T-helper 17 cell (primary cell): ENCODE measurements at places on chromosomes 4 and X.

DNA sequence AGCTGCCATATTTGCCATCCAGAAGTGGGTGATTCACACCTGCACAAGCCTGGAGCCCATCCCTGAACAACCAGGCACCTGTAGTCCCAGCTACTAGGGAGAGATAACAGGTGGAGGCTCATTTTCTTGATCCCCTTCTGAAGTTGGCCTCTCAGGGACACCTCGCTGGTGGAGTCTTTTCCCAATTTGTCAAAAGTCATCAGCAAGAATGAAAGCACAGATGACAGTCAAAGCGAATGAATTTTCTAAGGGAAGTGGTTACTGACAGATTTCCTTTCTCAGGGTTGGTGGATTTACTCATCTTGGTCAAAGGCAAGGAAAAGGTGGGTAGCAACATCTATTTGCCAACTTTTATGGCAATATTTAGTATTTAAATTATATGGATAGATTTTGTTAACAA is 36.5 kb downstream of the FGFBP1 start:
- no peak for DNase-seq

GRCh38 chr4:45629717-45630116 is 494.1 kb downstream of the GABRG1 start:
- DNase-seq, result no peak

DNA sequence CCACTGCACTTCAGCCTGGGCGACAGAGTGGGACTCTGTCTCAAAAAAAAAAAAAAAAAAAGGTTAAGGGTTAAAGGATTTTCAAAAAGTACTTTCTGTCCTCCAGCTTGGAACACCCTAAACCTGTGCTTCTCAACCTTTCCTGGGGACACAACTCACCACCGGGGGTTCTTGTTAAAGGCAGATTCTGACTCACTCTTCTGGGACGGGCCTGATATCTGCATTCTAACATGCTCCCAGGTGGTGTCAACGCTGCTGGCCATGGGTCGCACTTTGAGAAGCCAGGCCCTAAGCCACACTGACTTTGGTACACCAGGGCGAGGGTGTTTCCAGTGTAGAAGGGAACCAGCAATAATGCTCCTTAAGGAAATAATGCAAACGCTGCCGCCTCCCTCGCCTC is 46.1 kb downstream of the AFAP1 start:
- no peak for DNase-seq

DNA sequence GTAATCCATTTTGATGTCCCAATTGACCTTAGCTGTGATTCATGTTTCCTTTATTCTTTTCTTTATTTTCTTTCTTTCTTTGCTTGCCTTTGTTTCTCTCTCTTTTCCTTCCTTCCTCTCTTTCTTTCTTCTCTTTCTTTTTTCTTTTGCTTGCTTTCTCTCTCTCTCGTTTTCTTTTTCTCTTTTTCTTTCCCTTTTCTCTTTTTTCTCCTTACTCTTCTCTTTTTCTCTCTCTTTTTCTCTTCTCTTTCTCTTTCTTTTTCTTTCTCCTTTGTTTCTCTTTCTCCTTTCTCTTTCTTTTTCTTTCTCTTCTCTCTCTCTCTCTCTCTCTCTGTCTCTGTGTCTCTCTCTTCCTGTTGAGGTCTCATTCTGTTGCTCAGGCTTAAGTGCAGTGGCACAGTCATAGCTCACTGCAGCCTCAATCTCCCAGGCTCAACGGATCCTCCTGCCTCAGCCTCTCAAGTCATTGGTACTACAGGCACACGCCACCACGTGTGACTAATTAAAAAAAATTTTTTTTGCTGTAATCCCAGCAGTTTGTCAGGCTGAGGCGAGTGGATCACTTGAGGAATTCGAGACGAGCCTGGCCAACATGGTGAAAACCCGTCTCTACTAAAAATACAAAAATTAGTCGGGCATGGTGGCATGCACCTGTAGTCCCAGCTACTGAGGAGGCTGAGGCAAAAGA is 8.0 kb upstream of the DHRSX start:
- no peak for DNase-seq

DNA sequence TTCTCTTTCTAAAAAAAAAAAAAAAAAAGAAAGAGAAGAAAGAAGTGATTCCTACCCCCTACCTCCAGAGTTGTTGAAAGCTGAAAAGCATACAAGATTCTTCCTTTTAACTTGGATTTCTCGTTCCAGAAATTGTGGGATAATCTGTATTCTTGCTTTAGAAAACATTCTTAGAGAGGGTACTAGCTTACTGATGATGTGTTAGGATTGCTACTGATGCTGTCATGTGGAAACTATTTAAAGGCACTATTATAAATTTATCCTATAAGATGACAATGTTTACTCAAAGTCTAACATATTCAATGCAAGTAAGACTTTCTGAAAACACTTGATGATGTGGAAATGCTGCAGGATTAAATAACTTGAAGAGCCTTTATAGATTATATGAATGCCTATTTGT is 204.0 kb upstream of the PUDP start:
- DNase-seq, result no peak

DNA sequence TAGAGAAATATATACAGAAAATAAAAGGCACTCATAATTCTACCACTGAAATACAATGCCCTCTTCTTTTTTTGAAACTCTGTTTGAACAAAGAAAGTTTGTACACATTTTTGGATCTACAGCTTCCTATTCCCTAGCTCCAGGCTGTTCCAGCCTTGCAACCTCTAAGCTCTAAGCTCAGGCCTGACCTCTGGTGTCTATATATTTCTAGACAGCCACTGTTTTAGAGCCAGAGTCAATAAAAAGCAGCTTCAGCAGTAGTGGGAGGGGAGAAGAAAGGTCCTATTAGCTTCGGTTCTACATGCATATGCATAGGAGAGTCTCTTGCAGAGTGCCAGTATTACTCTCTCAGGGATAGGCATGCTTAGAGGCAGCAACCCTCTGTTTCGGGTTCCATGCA is 39.7 kb downstream of the CLDN2 start:
- DNase-seq, result no peak

DNA sequence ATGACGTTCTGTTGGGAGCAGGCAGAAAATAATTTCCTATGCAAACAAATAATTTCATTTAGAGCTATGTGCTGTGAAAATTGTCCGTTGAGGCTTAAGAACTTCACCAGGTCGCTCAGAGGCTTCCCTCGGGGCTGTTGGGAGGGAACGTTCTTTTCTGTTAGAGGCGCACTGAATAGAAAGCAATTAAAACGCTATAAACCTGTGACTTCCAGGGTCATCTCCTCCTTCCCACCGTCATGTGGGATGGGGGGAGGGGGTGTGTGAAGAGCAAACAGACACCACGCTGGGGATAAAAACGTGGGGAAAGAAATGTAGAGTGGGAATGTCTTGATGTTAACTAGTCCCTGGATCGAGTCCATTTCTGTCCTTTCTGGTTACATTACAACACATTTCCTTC is 35.2 kb upstream of the ZNF518B start:
- no peak for DNase-seq

DNA sequence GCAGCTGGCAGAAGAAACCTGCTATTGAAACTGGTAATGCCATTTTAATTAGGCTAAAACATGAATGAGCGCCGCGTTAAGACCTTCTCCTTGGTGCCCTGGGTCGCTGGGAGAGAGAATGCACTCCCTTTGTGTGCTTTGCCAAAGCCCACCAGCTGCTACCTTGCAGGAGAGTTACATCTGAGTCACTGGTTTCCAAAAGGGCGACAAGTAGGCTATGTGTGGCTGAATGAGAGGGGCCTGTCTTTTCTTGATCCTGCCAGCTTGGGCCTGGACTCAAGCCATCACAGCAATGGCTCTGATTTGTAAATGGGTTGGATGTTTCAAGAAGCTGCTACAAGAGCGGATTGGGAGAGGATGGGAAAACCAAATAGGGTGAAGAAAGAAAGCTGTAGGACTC is 81.5 kb downstream of the NHS start:
- DNase-seq, result no peak

DNA sequence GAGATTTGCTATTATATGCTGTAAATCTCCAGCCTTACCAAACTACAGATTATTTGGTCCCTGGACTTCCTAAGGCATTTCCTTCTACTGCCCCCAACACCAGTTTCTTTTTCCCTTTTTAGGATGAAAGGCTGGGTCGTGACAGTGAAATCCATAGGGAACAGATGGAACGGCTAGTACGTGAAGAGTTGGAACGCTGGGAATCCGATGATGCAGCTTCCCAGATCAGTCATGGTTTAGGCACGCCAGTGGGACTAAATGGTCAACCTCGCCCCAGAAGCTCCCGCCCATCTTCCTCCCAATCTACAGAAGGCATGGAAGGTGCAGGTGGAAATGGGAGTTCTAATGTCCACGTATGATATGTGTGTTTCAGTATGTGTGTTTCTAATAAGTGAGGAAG is 67.9 kb downstream of the PKD2 start:
- DNase-seq, result no peak

DNA sequence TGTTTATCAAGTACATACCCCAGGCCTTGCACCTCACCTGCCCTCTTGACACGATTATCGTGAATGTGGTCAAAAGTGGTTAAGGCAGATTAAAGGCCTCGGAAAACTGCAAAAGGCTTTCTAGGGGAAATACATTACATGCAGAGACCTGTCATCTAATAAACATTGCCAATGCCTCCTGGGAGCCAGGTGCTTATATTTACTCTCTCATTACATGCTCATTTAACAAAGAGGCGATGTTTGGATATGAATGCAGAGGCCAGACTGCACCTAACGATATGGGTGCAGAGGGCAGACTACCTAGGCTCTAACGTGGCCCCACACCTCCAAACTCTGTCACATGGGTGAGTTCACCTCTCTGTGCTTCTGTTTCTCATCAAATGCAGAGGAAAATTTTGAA is 14.5 kb downstream of the CRMP1 start:
- no peak for DNase-seq

GRCh38 chrX:118976599-118977340 is 2.4 kb downstream of the LONRF3 start:
- DNase-seq, result peak; percentile 18

DNA sequence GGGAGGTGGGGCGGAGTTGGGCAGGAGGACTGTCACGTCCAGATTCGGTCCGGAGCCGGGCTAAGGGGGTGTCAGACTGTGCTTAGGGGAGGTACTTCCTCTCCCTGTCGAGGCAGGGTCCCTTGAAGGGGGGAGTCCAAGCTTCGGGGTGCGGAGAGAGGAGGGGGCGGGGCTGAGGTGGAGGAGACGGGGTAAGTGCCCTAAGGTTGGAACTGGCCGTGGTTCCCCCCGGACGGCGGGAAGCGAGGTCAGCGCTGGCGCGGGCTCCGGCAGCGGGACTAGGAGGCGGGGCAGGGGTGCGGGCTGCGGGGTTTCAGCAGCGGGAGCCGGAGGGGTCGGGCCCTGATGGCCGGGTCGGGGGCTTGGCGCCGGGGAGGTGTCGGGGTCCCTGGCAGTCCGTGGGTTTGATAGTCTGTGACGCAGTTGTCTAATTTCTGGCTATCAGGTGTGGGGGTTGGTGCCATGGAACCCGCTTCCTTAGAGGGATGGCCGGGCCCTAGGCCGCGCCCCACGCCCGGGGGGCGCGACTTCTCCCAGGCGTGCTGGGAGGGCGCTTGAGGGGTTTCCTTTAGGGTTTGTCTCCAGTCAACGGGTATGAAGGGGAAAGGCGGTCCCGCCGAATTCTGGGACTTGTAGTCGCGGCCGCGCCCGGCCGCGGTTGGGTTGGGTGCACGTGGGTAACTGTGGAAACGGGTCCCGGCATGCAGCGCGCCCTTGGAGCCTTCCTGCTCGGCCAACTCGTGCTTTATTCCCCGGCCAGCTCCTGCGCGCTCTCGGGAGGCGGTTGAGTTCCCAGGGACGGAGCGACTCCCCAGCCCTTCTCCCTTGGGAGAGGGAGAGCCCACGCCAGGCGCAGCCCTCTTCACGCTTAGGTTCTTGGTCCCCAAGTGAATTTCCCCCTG is 1.5 kb downstream of the DCUN1D4 start:
- peak; percentile 62 for DNase-seq

DNA sequence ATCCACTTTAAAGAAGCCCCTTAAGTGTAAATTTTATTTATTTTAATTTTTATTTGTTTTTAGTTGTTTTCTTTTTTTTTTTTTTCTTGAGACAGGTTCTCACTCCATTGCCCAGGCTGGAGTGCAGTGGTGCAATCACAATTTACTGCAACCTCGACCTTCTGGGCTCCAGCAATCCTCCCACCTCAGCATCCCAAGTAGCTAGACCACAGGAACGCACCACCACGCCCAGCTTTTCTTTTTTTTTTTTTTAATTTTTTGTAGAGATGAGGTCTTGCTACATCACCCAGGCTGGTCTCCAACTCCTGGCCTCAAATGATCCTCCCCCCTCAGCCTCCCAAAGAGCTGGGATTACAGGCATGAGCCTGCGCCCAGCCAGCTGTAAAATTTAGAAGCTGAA is 6.0 kb downstream of the SAT1 start:
- DNase-seq, result no peak

GRCh38 chr4:82776925-82777542 is 21.6 kb downstream of the SCD5 start:
- DNase-seq, result no peak

DNA sequence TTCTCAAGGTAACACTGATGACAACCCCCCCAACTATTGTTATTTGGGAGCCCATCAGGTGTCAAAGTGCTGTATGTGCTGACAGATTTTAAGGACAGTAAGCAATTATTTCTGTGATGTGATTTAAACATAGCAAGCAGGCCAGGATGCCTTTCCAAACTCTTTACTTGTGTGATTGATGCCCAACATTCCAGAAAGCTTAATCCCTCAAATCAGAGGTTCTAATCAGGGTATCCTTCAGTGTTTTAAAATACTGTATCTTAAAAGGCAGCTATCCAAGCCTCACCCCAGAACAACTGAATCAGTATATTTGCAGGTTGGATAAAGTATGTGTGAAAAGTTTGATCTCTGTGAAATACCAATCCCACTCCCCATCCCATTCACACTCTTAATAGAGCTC is 119.7 kb downstream of the GASK1B start:
- no peak for DNase-seq

DNA sequence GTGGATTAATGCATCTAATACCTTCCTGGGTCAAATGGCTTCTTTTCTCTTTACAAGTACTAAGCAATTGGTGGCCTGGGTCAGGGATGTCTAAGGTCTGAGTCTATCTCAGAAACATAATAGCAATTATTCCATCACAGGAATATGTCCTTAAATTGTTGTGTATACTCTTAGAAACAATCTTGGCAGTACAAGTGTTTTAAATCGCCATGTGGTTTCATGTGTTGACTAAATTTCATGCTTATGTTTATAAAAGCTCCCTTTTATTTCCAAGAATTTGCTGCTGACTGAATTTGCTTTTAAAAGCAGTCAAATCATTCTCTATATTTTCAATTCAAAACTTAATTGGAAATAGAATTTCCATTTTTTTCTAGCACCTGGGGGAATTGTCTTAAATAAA is 125.3 kb upstream of the PACRGL start:
- DNase-seq, result no peak

GRCh38 chrX:129759576-129760061 is 20.1 kb upstream of the SASH3 start:
- no peak for DNase-seq
